ENCODE measurements at places on chromosomes 3 and 15.

DNA sequence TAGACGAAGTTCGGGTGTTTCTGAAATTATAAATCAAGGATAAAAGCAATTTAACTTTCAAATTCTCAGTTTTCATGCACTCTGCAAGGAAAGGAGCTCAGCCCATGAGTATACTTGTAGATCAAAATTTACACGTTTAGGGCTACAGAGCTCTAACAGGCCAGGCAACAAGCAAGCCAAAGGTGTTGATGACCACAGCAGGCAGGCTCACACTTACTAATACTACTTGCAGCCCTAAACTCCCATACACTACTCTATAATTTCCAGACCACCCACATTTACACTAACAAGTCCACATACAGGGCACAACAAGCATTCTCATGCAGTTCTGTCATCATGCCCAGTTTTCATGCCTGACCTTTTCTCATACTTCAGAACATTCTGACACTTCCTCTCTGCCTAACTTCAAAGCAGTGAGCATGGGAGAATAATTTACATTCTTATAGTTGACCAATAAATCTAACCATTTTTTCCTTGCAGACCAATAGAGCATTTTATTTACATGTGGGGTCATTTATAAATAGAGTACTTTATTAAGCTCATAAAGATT lies 124.7 kb upstream of the FRMD4B start:
- DNase-seq = no peak

GRCh38 chr15:79930516-79930915 lies 33.7 kb upstream of the MTHFS start:
- DNase-seq = no peak

DNA sequence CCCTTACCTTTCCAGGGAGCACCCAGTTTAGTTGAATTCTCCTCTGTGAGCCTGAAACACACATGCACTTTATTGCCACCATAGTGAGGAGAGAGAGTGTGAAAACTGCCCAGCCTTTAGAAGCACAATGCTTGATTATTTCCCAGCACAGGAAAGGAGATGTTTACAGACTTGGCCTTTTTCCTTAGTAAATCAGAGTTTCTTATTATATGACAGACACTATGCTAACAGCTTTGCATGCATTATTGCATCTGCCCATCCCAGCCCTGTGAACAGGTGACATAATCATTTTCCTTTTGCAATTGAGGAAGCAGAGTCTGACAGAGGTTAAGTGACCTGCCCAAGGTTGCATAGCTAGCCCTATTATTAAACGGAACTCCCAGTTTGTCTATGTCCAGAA lies 36.5 kb downstream of the CAPN3 start:
- no peak for DNase-seq

GRCh38 chr3:190118438-190118837 lies 2.3 kb downstream of the P3H2 start:
- no peak for DNase-seq

GRCh38 chr15:73344056-73344455 lies 24.7 kb downstream of the HCN4 start:
- DNase-seq = no peak

- DNase-seq = no peak
These were observed 66.5 kb upstream of the BCL6 start for GRCh38 chr3:187811585-187812250.

- no peak for DNase-seq
These were observed 9.6 kb downstream of the PLA2G4F start for GRCh38 chr15:42146551-42147430.

DNA sequence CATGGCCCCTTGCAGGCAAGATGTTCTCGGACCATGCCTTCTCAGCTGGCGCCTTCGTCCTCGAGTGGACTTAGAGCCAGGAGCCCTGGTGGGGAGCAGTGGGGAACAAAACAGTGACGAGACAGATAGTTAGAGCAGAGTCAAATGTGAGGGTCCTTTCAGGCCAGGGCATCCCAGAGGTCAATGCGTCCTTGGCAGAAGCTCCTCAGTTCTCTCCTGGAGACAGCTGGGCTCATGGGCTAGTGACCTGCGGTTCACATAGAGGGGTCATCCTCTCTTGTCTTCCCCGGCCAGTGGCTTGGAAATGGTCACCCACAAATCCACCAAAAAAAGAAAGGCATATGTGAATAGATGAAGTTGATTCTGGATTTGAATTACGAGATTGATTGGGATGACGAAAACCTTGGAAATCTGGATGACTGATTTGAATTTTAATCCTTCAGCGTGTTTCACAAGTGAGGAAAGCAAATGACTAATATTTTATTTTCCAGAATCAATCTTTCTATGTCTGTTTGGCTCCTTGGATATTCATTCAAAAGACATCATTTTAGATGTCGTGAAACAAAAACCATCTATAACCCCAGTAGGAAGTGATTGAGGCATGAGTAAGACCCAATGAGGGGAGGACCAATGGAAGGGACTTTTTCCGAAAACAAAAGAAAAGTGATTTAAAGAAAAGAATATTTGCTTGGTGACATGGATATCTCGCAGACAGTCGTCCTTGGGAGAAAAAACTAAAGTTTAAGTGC lies 84.5 kb downstream of the ASB7 start:
- DNase-seq = no peak

DNA sequence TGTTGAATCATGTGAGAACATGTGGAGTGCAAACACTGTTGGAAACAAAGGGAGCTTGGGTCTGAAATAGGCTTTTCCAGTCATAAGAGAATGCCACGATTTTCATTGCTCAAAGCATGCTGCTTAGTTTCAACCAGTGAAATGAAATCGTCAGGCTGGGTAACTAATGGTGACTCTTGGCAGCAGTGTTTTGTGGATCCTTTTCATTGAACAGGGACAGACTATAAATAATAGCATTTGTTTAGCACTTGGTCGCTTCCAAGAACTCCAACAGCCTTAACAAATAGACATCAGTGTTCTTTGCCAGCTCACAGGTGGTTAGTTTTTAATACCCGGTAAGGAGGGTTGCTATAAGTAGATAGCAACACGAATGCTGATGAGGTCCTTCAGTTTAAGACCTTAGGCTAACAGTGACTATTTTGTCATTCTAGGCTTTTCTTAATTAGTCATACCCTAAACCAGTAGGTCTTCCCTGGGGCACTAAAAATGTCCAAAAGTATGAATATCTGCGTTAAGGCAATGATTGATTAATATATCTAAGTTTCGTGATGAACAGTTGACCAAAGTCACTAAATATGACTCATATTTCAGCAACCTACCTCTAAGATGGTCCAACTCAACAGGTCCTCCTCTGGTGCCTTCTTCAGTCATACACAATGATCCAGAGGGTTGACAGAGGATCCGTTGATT lies 15.8 kb downstream of the TP63 start:
- no peak for DNase-seq

DNA sequence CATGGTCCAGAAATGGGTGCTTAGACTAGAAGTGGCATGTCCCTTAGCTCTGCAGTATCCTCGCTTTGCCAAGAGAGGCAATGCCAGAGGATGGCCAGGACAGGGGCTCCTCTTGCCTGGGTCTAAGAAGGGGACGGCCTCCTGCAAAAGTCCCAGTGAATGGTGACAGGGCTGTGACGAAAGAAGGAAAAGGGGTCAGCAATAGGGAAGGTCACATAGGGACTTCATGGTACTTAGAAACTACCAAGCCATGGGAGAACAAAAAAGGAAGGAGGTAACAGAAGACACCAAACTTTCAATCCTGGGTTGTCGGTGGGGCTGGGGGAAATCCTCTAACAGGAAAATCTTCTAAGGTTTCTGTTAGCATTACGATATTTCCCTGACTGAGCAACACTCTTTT lies 36.2 kb upstream of the ATOSA start:
- no peak for DNase-seq

- DNase-seq = no peak
These were observed 42.7 kb downstream of the BFSP2 start for GRCh38 chr3:133442518-133442917.

DNA sequence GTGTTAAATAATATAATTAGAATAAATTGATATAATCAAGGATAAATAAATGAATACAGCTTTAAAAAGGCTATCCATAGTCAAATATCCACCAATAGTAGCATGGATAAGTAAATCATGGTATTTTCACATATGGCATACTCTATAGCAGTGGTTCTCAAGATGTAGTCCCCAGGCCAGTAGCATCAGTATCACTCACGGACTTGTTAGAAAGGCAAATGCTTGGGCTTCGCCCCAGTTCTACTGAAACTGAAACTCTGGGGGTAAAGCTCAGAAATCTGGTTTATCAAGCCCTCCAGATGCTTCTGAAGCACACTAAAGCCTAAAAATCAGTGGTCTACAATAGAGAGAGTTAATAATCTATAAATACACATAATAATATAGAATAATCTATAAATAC lies 261.6 kb upstream of the TTC14 start:
- DNase-seq = no peak

DNA sequence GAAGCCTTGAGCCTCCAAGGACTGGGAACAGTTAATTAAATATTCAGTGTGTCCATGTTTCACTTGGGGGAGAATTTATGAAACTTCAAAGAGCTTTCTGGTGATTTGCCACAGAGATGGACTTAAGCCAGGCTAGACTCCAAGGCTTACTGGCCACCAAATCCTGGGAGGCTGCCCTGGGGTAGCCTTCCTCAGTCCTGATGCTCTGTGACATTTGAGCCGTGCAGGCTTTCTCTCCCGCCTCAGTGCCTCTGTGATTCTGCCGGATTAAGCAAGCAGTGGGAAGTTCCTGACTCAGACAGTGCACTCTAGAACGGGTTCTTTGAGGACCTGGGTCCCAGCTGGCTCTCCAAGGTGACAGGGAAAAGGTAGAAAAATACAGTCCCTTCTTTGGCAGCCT lies 314.7 kb upstream of the ICE2 start:
- no peak for DNase-seq

DNA sequence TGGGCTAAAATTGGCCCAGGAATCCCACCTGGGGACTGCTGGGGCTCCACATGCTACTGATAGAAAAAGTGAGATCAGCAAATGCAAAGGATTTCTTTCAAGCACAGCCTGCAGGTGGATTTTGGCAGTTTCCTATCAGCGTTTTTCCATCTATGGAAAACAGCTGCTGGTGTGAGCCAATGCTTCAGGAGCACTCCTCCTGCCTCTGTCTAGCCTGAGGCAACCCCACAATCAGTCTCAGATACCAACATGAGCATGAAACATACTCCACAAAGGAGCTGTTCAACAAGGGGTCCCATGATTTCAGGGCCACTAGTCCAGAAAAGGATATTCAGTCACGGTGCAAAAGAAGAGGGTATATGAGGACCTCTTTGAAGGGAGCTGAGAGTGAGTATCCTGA lies 311.5 kb upstream of the THBS1 start:
- no peak for DNase-seq

DNA sequence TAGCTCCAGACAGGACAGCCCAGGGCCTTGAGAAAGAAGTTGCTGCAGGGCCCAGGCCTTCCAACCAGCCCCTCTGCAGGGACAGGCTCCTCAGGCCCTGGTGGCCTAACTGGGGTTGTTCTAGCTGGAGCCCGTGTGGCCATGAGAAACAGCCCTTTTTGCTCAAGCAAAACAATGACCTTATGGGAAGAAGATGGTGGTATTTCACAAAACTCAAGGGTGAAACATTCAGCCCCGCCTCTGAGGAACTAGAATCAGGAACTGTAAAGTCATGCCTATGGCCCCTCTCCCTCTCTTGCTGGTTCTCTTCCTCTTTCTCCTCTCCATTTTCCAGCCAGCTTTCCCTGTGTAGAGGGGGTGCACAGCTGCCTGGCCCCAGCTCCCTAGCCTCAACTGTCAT lies 273.3 kb downstream of the RPLP1 start:
- no peak for DNase-seq

DNA sequence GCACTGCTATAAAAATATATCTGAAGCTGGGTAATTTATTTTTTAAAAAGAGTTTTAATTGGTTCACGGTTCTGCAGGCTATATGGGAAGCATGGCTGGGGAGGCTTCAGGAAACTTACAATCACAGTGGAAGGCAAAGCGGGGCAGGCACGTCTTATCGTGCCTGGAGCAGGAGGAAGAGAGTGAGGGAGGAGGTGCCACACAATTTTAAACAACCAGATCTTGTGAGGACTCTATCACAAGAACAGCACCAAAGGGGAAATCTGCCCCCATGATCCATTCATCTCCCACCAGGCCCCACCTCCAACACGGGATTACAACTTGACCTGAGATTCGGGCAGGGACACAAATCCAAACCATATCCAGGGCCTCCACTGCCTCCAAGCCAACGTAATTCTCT lies 75.0 kb downstream of the MCF2L2 start:
- DNase-seq = no peak

- DNase-seq = peak; percentile 7
These were observed 64.0 kb downstream of the KAT2B start for GRCh38 chr3:20104167-20104661.

DNA sequence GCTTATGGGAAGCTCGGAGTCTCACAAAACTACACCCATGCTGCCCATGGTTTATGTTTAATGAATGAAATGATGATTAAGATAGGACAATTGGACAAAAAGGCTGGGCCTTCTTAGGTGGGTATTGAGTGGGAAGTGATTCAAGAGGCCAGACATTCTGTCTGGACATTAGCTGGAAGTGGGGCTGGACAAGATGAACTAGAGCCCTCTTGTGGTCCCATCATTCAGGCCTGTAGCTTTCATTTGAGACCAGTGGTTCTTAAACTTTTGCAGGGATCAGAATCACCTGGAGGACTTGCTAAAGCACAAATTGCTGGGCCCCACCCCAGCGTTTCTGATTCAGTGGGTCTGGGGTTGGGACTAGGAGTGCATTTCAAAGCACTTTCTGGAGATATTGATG lies 290.4 kb upstream of the CTDSPL start:
- no peak for DNase-seq

DNA sequence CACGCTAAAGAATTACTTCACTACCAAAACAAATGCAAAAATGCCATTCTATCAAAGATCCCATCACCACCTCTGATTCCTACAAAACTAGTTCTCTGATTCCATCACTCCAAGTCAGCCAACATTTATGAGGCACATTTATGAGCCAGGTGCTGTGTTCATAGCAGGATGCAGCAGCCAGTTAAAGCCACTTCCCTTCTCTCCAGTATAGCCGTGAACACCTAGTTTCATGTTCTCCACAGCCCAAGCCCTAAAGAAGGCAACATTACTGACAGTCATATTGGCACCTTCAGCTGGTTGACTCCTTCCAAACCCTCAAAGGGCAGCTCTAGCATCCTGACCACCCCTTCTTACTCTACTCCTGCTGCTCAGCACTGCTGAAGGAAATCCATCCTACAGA lies 36.4 kb downstream of the RYK start:
- no peak for DNase-seq

DNA sequence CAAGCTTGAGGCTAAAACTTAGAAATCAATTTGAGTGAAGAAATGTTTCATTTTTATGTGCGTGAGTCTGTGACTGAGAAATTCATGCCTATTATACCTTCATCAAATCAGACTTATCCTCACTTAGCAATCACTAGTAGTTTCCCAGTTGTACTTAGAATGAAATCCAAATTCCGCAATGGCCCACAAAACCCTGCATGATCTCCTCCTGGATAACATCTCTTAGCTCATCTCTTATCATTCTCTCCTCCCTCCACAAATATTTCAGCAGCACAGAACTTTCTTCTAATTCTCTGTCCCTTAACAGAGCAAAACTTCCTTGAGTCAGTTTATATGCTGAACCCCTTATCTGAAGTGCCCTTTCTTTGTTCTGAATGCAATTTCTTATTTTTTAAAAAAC lies 198.8 kb upstream of the TGFBR2 start:
- no peak for DNase-seq

Data from stimulated activated CD4-positive, alpha-beta T cell treated with anti-CD3 and anti-CD28 coated beads, Interleukin-15, amount 100 ng/mL, for 48 hours (primary cell).